ENCODE measurements at places on chromosomes 5 and 9.

DNA sequence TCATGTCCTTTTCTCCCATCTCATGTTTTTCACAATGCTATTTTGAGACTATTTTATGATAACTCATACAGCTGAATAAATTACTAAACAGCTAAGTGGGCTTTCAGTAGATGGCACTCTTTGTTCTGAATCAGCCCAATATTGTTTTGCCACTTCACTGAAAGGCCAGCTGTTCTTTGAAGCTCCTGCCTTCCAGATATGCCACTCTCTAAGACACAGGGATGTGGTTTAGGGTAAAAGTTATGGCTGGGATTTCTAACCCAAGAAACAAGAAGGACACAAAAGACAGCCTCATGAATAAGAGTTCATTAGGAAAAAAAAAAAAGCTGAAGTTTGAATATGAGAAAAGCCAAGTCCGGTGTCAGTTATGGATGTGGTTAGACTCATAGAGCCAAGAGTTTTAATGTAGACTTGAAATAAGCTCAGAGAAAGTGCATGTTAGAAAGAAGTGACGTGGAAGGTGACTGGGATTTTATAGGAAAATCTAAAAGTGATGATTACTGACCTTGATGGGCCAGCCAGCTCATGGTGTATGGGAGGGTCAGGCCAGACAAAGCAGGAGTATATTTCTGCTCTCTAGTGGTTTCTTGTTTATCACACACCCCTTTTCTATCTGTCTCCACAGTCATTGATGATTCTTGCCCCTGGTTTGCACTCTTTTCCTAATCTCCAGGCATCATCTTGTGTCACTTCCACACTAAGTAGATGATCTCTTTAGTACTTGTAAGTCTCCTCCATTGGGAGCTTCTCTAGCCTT, 488.5 kb downstream of the NR2F1-AS1 start:
- DNase-seq, result no peak

DNA sequence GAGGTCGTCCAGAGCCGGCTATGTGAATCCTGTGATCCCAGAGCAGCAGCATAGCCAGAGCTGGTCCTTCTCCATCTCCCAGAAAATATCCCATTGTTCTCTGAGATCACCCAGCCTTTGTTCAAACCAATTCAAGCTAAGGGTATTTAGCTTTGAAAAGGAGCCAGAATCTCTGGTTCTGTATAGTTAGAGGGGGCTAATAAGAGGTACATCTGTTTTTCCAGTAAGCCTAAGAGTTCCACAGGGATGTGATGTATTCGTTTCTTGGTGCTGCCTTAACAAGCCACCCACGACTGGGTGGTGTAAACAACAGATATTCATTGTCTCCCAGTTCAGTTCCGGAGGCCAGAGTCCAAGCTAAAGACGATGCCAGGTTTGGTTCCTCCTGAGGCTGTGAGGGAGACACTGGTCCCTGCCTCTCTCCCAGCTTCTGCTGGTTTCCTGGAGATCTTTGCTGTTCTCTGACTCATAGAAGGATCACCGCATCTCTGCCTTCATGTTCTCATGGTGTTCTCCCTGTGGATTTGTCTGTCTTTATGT, 344.8 kb downstream of the MTRR start:
- DNase-seq, result no peak

DNA sequence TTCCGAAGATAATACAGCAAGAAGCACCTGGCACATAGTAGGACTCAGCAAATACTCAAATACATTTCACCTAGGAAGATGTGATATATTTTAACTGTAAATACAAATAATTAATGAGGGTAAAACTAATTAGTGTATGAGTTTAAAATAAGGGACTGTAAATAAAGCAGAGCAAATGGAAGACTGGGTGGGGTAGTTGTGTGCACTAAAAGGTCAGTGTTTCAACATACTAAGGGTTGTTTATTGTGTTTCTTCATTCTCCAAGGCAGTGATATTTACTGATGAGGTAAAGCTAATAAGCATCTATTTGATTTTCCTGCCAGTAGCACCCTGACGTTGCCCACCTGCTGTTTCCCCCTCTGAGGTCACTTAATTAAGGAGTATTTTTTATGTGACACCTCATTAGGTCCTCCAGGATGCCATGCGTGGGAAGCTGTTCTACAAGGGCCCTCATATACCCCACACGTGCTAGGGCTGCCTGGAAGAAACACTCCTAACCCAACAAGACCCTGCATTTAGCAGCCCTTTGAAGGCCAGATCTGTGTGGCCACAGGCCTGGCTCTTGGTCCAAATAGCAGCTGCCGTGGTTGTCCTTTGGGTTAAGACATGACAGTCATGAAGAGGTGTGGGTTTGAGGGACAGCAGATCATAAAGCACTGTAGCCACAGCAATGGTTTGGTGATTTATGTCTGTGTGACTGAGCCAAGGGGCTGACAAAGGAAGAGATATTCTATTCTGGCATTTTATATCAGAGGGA, 97.5 kb upstream of the RPS23 start:
- DNase-seq, result no peak

- no peak for DNase-seq
Observed at GRCh38 chr9:113948891-113949570, 72.9 kb downstream of the ZNF618 start.

- DNase-seq, result no peak
Observed at GRCh38 chr5:82320966-82321365, 42.8 kb upstream of the RPS23 start.

DNA sequence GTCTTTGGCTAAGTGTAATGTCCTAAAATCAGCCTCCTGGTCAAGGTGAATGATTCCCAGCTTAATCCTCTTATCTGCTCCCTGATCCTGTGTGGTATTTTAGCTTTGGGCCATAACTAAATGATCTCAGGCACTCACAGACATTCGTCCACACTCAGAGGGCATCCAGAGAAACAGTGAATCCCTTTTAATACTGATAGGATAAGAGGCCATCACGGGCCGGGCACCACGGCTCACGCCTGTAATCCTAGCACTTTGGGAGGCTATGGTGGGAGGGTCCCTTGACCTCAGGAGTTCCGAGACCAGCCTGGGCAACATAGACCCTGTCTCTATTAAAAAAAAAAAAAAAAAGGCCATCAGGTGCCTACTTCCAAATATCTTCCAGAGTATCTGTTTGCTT, 6.3 kb downstream of the PDCL start:
- no peak for DNase-seq

- no peak for DNase-seq
Observed at GRCh38 chr5:143156572-143156971, 246.9 kb downstream of the NR3C1 start.

GRCh38 chr5:141149812-141150211, at the start of gene PCDHB6:
Gene PCDHB6, plus strand, starts transcription at chr5:141150057. Its CDS starts 201 bp downstream, at chr5:141150258.
- DNase-seq, result no peak

GRCh38 chr9:15711531-15711930, 158.7 kb downstream of the CCDC171 start:
- DNase-seq, result no peak

- DNase-seq, result no peak
Observed at GRCh38 chr5:143177263-143177983, 226.1 kb downstream of the NR3C1 start.

- DNase-seq, result no peak
Observed at GRCh38 chr5:52007230-52007858, 624.1 kb downstream of the ISL1 start.

GRCh38 chr5:37116359-37116758, 132.8 kb downstream of the CPLANE1 start:
- DNase-seq, result no peak

DNA sequence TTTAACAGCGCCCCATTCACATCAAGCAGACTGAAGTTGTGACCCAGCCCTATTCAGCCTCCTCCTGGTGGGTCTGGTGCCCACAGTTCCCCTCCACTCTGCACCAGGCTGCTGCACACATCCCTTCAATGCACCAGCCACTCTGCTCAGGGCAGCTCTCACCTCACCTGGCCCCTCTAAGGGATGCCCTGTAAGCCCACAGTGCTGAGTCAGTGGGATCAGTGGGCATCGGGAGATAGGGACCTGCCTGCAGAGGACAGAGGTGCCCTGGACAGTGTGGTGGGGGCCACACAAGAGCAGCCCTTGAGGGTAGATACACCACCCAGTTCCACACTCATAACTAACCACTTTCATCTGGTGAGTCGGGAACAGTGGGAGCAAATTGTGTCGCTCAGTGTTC, 38.3 kb upstream of the S1PR3 start:
- DNase-seq, result no peak

DNA sequence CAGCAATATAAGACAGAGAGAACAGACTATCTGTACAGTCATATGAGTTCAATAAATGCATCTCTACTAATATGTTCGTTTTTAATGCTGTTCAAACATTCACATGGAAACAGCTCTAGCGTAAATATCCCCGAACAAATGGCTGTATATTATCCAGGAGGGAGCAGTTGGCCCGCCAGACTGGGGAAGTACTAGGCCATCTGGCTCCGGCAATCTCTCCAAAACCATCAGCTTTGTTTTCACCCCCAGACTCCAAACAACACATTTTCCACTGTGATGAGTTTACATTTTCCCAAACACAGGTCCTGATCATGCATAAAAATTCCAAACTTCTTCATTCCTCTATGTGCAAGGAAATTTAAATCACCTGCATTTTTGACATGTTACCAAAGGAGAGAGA, 8.7 kb downstream of the EBF1 start:
- DNase-seq, result no peak

GRCh38 chr5:56279979-56280378, 46.8 kb upstream of the ANKRD55 start:
- no peak for DNase-seq

DNA sequence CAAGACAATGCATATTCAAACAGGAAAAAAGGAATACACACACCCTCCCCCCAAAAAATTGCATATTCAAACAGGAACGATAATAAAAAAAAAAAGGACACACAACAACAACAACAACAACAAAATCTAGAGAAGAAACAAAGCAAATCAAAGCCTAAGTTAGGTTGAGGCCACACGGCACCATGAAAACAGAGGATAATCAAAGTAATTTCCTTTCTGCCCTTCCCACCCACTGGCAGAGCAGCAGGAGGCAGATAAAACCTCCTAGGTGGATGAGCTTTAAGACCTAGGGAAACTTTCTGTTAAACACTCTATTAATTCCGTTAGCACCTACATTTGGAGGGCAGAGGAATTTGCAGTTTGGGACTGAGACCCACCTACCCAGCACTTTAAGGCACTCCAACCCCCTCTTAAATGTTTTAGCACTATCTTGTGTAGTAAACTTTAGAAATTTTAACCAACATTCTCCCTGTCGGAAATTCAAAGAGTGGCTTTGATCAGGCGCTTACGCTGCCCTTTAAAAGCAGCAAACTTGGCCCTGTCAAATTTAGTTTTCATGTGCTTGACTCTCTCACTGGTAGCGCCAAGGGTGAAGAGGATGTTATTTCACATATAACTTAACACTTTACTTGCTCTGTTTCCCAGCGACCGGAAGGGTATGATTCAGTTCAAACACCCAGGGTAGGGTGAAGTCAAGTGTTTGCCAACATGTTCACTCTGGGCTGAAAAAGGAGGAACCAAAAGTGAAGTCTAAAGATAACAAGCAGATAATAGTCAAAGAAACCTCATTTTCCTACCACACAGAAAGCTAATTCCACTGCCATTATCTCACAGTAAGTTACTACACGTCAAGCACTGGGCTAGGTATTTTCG, 9.2 kb downstream of the ENC1 start:
- no peak for DNase-seq

DNA sequence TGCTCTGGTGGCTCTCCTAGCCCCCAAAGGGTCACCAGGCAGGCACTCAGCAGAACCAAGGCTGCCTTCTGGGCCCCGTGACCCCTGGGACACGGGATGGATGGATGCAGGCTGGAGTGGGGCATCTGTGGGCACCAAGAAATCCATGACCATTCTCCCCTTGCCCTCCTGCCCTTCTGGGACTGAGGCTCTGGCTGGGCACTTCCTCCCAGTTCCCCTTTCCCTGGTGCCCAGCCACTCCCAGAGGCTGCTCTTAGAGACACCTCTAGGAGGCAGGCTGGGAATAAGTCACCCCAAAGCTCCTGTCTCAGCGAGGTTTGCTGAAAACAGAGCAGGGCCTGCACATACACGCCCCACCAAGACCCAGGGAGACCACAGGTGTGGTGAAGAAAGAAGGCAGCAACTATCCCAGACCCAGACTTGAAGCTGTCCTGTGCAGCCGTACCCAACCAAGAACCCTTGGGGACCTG, 943 bp downstream of the STING1 start:
- DNase-seq, result no peak

DNA sequence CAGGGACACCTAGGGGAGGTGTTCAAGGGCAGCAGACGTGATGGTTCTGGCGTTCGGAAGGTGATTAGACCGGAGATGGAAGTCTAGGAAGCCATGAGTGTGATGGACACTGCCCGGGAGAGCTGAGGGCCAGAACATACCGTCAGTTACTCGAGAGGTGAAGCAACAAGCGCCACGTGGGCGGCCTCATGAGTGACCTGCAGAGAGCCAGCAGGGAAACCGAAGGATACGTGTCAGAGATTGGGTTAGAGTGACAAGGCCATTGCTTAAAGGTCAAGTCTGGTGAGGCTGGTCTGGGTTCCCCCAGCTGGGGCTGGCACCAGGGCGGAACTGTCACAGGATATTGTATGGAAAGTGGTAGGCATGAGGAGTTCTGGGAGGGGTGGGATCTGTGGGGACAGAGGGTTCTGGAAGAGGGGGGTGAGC, 60.0 kb downstream of the C9orf50 start:
- DNase-seq, result no peak

DNA sequence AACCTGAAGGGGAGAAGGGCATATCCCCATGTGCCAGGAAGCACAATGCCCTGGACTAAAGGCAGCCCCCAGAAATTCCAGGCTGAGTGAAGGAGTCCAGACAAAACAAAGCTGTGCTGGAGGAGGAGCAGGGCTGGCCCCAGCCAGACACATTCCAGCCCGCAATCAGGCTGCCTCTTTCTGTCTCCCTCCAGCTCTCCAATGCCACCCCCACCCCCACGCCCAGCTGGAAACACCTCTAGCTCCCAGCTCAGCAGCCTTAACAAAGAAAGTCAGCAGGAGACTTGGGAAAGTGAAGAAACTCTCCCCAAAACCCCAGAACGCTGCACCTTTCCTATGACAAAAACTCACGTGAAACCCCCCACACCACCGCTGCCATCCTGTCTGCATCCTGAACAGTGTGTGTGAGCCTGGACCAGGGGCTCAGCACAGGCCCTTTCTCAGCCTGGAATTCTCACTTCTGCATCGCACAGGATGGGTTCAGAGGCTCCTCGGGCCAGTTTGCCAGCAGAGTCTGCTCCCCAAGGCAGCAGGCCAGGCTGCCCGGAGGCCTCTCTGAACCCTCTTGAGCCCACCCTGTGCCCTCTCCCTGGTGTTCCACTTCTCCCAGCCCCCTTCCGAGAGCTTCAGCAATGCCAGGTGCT, 96.2 kb upstream of the ICE1 start:
- DNase-seq, result no peak

DNA sequence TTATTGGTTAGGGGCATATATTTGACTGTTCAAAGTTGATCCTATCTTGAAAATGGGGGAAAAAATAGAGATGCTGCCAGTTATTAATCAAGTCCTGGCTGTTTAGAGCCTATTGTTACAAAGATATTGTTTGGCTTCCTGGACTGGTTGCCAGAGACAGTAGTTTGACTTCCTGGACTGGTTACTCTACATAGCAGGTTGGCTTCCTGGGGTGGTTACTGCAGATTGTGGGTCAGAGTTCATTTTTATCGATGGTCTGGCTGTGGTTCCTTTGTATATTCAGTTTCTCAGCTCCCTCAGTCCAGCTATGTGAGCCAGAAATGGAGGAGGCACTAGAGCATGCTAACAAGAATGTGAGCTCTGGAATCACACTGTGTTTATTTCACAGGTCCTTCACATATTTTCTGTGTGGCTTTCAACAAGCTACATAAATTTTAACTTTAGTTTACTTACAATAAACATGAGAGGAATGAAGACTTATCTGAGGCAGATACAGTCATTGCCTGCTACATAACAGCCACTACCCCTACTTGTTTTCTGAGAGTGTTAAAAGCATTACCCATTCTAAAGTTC, 137.6 kb downstream of the TRPM3 start:
- no peak for DNase-seq

GRCh38 chr5:83470526-83471404, 779 bp upstream of the VCAN start:
- DNase-seq, result no peak
